ENCODE measurements at places on chromosomes 4 and X. TPM values are rescaled to one million over a fixed set of nuclear protein-coding genes. Genes with fewer than 3 reads are reported as not detected.

DNA sequence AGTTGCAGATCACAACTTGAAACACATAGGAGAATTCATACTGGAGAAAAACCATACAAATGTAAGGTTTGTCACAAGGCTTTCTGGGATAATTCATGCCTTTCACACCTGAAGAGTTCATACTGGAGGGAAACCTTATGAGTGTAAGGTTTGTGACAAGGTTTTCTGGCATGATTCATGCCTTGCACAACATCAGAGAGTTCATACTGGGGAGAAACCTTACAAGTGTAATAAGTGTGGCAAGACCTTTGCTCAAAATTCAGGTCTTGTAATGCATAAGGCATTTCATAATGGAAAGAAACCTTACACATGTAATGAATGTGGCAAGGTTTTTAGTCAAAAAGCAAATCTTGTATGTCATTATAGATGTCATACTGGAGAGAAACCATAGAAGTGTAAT is 58.8 kb upstream of the ENPEP start:
- no peak overlapping the region for H3K27ac ChIP-seq
- H3K4me3 ChIP-seq = no peak overlapping the region
- no peak for DNase-seq
- H3K36me3 ChIP-seq = no peaks in the 10 kb centered on the region

GRID2 gene
- 0.92 TPM for total RNA-seq

TCEAL7 gene
- 4.5 TPM for total RNA-seq

RS1 gene
- not detected for total RNA-seq

DNA sequence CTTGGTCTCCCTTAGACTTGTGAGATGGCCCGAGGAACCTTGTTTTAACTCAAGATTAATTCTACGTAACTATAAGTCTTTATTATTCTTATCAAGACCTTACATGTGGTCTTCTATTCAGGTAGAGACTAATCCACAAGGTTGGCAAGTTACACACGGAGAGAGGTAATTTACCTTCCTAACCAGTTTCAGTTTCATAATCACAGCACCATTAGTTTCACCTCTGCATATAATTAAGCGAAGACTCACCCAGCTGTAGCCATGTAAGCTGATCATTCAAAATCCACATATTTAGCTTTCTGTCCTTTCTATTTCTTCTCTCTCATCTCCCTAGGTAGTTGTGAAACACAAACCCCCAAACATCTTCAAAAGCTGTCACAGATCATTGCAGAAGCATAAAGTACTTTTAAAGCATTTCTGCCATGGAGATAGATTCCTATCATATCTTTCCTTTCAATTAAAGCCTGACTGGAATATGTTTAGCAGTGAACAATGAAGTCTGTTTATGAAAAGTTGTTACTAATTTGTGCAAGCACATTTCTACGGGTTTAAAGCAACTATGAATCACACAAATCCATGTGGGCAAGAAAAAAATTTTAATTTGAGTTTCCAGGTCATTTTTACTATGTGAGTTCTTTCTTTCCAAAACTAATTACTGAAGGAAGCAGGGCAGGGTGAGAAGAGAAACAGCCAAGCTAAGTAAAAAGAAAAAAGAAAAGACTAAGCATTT is 78.5 kb downstream of the BTC start:
- H3K36me3 ChIP-seq = no peaks in the 10 kb centered on the region
- no peak for DNase-seq
- H3K27ac ChIP-seq = no peak overlapping the region
- no peak overlapping the region for H3K4me3 ChIP-seq
- H3K27me3 ChIP-seq = no peaks in the 10 kb centered on the region
- no peaks in the 10 kb centered on the region for H3K4me1 ChIP-seq

RHOXF1 gene
- total RNA-seq = not detected

GRCh38 chr4:116486401-116486800 is 599.0 kb downstream of the TRAM1L1 start:
- DNase-seq = no peak
- no peaks in the 10 kb centered on the region for H3K36me3 ChIP-seq
- no peak overlapping the region for H3K4me3 ChIP-seq
- H3K4me1 ChIP-seq = no peaks in the 10 kb centered on the region
- no peaks in the 10 kb centered on the region for H3K27me3 ChIP-seq
- no peak overlapping the region for H3K27ac ChIP-seq

GRCh38 chrX:19563327-19563726 is 48.0 kb upstream of the MAP3K15 start:
- no peaks in the 10 kb centered on the region for H3K27me3 ChIP-seq
- no peak overlapping the region for H3K4me3 ChIP-seq
- H3K36me3 ChIP-seq = no peaks in the 10 kb centered on the region
- DNase-seq = no peak

NPY1R gene
- total RNA-seq = 118 TPM

- no peaks in the 10 kb centered on the region for H3K4me1 ChIP-seq
- H3K27ac ChIP-seq = no peak overlapping the region
- DNase-seq = no peak
- H3K27me3 ChIP-seq = no peaks in the 10 kb centered on the region
Observed at GRCh38 chrX:13397878-13398818, 78.3 kb upstream of the ATXN3L start.

H2BW2 gene
- not detected for total RNA-seq

UGT2B17 gene
- 0.69 TPM for total RNA-seq

BEND4 gene
- 3.8 TPM for total RNA-seq

COMMD8 gene
- 21.1 TPM for total RNA-seq

- H3K27ac ChIP-seq = peak within 1 kb of the TSS; percentile 76
- H3K27me3 ChIP-seq = no peaks in the 10 kb centered on the region
- no peaks in the 10 kb centered on the region for H3K4me1 ChIP-seq
- peak within 1 kb of the TSS; percentile 45 for H3K4me3 ChIP-seq
- H3K36me3 ChIP-seq = peaks cover 7% of the 10 kb centered on the region
- DNase-seq = peak; percentile 94
Observed at GRCh38 chrX:47581731-47582647, at the start of gene TIMP1. TIMP1 (plus strand) TSS chrX:47582436; CDS start chrX:47583416, 980 bp downstream.

All from spleen (tissue), 13 donors.